Mucosa of descending colon (tissue), 3 donors: ENCODE measurements at places on chromosomes 13 and 19.

GRCh38 chr19:54415901-54416673 lies 823 bp downstream of the TTYH1 start:
- DNase-seq, result no peak

- DNase-seq, result no peak
These were observed 15.3 kb upstream of the GJB6 start for GRCh38 chr13:20247403-20247802.

GRCh38 chr13:111384441-111385182 lies 64.2 kb downstream of the TEX29 start:
- no peak for DNase-seq

- peak; percentile 96 for DNase-seq
These were observed 6.4 kb downstream of the KLF16 start for GRCh38 chr19:1856698-1857603.

DNA sequence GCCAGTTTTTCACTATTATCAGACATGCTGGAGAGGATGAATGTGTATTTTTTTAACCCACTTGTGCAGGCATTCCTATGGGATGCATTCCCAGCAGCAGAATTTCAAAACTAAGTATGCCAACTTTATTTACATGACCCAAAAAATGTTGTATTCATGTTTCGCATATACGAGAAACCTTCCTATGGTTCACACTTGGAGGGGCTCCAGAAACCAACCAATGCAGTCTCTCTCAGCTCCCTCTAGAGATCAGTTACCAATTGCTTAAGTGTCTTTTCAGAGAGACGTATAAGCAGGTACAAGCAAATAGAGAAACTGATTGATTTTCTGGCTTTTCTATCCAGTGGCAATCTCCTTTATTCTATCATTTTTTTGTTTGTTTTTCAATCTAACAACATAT lies 5.5 kb upstream of the PTOV1 start:
- DNase-seq, result no peak

- DNase-seq, result no peak
These were observed 574 bp downstream of the MKNK2 start for GRCh38 chr19:2050349-2050990.

DNA sequence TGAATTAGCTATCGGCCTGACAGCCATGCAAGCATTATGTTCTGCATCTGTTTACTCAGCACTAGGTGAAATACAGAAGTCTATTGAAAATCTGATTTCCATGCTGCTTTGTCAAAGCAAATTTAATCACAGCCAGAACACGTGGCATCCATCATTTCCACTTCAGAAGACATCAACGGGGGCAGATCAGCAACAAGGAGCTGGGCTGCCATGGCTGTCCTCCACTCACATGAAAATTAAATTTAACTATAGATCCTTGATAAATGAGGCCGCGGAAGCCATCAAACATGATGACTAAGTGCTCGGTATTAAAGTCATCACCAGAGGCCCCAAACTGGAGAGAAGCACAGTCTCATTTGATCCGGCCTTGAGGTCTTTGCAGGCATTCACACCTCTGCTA lies 443.5 kb downstream of the HS6ST3 start:
- DNase-seq, result no peak
